NCI-H2029 (cell line): ENCODE measurements at places on chromosomes 1 and 21.

DNA sequence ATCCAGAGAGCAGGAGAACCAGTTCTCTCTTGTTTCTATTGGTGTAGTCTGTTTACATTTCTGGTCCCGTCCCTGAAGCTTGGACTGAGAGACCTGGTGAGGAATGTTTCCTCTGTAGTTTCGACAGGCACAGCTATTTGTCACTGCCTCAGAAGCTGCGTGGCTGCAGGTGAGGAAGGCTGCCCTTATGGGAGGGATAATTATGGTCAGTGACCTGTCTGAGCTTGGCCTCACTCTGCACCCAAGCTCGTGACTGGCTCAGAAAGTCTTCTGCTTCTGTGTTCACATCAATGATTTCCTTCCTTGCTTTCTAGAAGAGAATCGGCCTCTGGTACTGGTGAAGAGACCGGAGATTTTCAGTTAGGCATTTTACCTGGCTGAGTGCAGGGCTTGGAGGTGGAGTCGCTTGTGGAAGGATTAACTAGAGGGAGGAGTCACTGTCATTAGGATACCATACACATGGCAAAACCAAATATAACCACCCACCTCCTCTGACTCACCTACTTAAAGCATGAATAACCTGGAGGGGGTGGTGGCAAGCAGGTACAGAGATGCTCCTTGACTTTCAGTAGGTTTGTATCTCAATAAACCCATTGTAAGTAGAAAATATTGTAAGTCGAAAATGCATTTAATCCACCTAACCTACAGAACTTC, 19.9 kb upstream of the WDR26 start:
- DNase-seq = no peak

GRCh38 chr1:64471218-64472039, 1.5 kb downstream of the CACHD1 start:
- no peak for DNase-seq

DNA sequence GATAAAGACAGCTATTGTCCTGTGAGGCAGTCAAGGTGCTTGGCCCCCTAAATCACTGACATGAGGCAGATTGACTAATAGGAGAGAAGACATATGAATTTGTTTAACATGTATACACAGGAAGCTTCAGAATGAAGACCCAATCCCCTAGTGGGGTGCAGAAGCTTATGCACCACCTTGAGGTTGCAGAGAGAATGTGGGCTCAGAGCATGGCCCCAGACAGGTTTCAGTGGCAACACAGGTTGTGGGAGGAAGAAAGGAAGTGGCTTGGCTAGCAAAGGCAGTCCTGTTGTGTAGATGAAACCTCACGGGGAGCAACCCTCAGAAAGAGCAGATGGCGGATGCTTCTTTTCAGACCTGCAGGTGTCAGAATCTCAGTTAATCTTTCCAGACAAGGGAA, 37.0 kb upstream of the PARP1 start:
- DNase-seq = no peak

GRCh38 chr21:44564099-44564498, 5.5 kb upstream of the KRTAP10-3 start:
- no peak for DNase-seq

DNA sequence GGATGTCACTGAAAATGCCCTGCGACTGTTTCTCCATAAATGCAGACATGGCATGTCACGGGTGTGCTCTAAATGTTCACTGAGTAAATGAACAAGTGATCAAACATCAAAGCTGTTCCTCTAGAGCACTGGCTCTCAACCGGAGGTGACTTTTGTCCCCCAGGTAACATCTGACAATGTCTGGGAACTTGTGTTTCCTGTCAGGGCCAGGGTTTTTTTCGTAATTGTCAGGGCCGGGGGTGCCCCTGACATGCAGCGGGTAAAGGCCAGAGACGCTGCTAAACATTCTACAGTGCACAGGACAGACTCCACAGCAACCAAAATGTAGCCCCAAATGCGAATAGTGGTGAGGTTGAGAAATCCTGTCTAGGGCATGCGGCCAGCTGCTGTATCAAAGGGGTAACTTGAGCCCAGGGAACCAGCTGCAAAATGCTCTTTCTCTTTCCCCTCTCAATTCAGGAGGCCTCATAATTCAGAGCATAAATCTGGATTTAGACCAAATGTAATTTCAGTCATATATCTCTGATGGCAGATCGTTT, 2.0 kb downstream of the ALDH4A1 start:
- no peak for DNase-seq

DNA sequence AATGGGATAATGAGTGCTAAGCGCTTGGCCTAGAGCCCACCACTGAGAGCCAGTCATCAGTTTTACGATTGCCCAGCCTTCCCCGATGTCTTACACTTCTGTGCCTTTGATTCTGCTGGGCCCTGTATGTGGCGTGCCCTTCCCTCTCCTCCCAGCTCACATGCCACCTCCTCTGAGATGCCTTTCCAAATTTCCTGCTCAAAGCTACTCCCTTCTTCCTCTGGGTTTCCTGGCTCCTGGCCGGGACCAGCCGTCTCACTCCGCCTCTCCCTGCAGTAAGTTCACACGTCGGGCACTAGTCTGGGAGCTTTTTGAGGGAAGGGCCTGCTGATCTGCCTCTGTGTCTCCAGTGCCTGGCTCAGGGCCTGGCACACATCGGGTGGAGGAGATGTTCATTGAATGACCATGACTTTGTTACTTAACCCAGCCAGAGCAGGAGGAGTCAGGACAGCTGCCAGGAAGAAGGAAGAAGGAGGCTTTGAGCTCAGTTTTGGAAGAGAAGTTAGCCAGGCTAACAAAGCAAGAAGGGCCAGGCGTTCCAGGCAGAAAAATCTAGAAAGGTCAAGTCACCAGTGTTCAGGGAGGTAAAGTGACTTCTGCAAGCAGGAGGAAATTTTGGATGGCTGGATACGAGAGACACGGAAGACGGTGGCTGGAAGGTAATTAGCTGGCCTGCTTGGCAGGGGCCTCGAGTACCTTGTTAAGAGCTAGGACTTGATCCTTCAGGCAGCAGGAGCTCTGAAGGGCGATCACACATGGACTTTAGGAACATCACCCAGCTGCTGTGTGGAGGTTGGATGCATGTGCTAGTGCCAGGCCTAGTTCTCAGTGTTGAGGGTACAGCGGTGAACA, 63.6 kb downstream of the EPHB2 start:
- no peak for DNase-seq

GRCh38 chr1:59992040-59992820, 65.7 kb upstream of the CYP2J2 start:
- no peak for DNase-seq

GRCh38 chr1:110668549-110668948, 6.2 kb downstream of the KCNA3 start:
- DNase-seq = no peak

GRCh38 chr1:11735531-11735853, 444 bp upstream of the AGTRAP start:
- DNase-seq = no peak

DNA sequence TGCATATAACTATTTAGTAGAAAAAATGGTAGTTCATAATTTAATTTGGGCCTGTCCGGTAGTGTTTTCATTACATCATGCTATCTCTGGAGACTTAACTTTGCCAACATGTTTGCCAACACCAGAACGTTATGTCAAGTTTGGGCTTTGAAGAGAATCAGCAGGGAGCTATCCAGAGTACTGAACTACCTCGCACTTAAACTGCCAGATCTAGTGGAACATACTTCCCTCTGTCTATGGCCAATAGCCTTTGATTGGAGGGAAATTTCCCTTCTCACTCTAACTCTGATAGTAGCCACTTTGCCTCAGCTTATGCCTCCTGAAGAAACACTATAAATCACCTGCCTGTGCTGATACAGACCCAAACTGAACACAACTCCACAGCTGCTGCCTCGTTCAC, 10.0 kb downstream of the LRRC53 start:
- no peak for DNase-seq
